ENCODE measurements at places on chromosomes 7 and 10.

DNA sequence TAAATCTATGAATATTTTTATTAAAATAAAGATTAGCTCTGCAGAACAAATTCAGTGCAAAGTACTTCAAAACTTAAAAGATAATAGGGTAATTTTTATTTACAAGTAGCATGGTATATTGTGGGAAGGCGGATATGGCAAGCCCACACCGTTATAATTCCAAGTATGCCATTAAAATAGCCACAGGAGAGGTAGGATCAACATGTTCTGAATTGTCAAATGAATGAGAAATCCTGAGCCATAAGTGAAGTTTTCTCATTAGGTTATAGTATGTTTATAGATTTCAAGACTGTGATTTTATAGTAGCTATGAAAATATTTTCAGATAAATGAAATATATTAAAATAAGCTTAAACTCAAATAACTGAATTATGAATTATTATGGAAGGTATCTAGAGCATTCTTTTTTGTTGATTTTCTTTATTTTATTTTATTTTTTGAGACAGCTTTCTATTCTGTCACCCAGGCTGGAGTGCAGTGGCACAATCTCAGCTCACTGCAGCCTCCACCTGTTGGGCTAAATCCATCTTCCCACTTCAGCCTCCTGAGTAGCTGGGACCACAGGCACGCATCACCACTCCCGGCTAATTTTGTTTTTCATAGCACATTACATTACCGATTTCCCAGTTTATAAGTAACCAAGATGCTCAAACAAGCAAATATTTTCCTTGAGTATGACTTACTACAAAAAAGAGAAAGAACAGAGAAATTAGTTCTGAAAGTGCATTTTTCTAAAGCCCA, 956.6 kb downstream of the GATA3 start:
- DNase-seq, result no peak

DNA sequence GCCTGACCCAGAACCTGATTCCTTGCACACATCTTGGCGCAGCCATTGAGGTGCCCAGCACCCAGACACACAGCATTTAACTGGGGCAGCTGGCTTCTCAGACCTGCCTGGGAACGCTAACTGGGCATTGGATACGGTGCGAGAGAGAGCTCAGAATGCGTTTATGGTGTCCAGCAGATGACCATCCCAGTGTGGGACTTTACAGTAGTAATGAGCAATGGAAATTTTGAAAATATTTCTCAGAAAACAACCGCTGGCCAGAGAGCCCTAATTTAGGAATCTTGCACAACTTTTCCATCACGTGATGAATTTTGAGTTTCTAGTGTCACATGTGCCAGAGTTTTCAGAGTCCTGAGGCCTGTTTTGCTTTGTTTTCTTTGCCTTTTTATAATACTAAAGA, 78.2 kb upstream of the SEC61G start:
- no peak for DNase-seq

DNA sequence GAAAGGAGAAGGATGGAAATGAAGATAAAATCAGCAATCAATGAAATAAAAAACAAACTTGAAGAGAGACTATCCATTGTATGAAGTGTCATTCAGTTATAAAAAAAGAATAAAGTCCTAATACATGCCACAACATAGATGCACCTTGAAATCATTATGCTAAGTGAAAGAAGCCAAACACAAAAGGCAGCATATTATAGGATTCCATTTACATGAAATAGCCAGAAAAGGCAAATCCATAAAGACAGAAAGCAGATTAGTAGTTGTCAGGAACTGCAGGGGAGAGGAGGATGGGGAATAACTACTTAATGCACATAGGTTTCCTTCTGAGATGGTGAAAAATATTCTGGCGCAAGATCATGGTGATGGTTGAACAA, 6.6 kb upstream of the PON1 start:
- DNase-seq, result no peak

- no peak for DNase-seq
These were observed 28.3 kb upstream of the FIS1 start for GRCh38 chr7:101273206-101273605.

- DNase-seq, result peak; percentile 49
These were observed at the start of gene PALD1 for GRCh38 chr10:70478191-70479164. PALD1 (plus strand) TSS chr10:70478767; CDS start chr10:70525952, 47,185 bp downstream.

- no peak for DNase-seq
These were observed 26.8 kb upstream of the BTBD16 start for GRCh38 chr10:122244001-122244975.

GRCh38 chr7:14748461-14748860, 154.1 kb downstream of the DGKB start:
- no peak for DNase-seq

- no peak for DNase-seq
These were observed 501.8 kb downstream of the GATA3 start for GRCh38 chr10:8556321-8556720.

GRCh38 chr10:24822590-24822989, 98.9 kb upstream of the ARHGAP21 start:
- peak; percentile 52 for DNase-seq

DNA sequence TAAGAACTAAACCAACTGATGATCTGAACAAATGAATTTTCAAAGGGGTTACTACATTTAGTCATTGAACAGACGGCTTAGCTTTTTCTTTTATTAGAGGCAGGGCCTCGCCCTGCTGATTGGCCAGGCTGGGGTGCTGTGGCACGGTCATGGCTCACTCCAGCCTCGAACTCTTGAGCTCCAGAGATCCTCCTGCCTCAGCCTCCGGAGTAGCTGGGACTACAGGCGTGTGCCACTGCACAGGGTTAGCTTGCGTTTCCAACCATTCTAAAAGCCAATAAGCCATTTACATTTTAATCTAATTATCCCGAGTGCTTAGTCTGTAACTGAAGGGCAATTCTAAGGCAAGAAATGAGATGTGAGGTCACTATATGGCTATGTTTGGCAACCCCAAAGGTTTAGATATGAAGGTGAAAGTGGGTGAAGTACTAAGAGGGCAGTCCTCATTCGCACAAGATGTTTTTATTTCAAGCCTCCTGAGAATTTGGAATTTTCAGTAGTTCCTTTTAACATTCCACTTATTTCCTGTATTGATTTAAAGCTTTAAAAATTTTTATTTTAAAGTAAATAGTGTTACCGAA, 1.6 kb upstream of the CDK13 start:
- DNase-seq, result peak; percentile 42

- DNase-seq, result no peak
These were observed 77.7 kb downstream of the CLEC2L start for GRCh38 chr7:139601176-139601575.

DNA sequence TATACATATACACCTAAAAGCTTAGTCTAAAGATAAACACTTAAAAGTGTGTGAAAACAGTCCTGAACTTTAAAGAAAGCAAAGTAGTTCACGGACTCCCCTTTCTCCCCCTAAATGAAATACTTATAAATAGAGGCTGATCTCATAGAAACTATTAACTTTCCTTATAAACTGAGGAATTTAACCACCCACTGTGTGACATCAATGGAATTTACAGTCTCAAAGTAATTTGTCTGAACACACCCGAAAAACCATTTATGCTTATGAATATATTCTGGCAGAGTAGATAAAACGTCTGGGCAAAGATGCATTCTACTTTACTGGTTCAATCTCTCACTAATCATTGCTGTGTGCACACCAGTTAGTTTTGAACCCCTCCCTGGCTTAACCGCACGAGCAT, 181.8 kb upstream of the DGKB start:
- DNase-seq, result no peak

Measured in activated CD4-positive, alpha-beta memory T cell treated with anti-CD3 and anti-CD28 coated beads for 36 hours (primary cell).